ENCODE measurements at places on chromosomes 12 and 14.

- DNase-seq = no peak
These were observed 533.3 kb upstream of the MIS18BP1 start for GRCh38 chr14:45786266-45786665.

DNA sequence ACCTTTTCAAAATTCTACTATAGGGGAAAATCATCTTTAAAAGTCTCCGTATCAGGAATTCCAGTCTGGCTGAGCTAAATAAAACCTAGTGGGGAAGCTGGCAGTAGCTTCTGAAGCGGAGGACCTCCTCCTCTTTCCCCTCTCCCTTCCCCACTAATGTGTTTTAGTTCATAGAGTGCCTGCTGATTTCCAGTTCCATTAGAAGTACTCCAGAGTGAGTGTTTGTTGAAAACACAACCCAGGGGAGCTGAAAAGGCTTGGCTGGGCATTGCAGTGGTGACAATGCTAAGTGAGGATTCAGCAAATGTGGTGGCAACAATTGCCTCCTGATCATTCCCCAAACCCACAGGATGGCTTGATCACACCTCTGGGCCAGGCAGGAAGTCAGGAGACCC, 144.2 kb upstream of the FRMD6 start:
- DNase-seq = no peak

DNA sequence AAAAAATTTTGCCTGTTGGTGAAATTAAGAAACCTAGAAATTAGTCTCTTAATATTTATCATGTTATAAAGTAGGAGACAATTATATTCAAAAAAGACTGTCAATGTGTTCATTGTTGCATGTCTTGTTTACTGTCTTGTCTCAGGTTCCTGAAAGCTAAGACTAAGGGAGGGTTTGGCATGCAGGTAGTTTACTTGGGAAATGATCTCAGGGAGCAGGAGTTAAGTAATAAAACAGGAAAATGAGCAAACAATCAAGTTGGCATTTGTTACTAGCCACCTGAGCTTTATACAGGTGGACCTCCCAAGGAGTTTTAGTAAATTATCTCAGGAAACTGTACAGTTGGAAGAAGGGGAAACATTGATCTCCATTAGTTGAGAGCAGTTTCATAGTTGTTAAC, 188.0 kb upstream of the MDGA2 start:
- no peak for DNase-seq

- DNase-seq = no peak
These were observed 113.1 kb upstream of the OVCH1 start for GRCh38 chr12:29610473-29611170.

DNA sequence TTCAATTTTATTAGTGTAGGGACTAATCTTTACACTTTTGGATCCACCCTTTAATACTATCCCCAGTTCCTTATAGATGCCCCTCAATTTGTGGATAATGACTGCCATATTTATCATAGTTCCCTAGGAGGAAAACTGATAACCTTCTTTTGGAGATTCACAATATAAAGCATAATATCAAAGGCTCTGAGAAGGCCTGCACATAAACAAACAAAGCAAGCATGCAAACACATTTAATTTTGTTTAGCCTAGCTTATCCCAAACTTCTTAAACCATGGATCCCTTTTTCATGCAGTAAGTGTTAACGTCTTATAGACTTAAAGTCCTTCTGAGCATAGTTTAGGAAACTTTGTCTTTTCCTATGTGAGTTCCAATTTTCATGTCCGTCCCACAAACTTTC, 290.4 kb upstream of the TBX3 start:
- no peak for DNase-seq

GRCh38 chr14:76081642-76082041, 70.1 kb upstream of the GPATCH2L start:
- no peak for DNase-seq

- DNase-seq = peak; percentile 16
These were observed 17.0 kb downstream of the ZDHHC22 start for GRCh38 chr14:77124345-77125280.

GRCh38 chr12:75656648-75657047, 145.2 kb upstream of the KRR1 start:
- DNase-seq = peak; percentile 95

DNA sequence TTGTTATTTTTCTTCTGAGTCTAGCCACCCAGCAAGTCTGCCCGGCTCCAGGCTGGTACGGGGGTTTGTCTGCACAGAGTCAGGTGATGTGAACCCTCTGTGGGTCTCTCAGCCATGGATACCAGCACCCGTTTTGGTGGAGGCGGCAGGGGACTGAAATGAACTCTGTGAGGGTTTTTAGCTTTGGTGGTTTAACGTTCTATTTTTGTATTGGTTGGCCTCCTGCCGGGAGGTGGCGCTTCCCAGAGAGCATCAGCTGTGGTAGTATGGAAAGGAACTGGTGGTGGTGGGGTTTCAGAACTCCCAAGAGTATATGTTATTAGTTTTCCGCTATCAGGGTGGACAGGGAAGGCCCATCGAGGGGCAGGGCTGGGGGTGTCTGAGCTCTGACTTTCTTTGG, 5.3 kb upstream of the SERPINA4 start:
- no peak for DNase-seq

GRCh38 chr14:85824526-85824925, 294.6 kb downstream of the FLRT2 start:
- DNase-seq = no peak

GRCh38 chr14:34614638-34615037, 15.3 kb downstream of the SNX6 start:
- no peak for DNase-seq

DNA sequence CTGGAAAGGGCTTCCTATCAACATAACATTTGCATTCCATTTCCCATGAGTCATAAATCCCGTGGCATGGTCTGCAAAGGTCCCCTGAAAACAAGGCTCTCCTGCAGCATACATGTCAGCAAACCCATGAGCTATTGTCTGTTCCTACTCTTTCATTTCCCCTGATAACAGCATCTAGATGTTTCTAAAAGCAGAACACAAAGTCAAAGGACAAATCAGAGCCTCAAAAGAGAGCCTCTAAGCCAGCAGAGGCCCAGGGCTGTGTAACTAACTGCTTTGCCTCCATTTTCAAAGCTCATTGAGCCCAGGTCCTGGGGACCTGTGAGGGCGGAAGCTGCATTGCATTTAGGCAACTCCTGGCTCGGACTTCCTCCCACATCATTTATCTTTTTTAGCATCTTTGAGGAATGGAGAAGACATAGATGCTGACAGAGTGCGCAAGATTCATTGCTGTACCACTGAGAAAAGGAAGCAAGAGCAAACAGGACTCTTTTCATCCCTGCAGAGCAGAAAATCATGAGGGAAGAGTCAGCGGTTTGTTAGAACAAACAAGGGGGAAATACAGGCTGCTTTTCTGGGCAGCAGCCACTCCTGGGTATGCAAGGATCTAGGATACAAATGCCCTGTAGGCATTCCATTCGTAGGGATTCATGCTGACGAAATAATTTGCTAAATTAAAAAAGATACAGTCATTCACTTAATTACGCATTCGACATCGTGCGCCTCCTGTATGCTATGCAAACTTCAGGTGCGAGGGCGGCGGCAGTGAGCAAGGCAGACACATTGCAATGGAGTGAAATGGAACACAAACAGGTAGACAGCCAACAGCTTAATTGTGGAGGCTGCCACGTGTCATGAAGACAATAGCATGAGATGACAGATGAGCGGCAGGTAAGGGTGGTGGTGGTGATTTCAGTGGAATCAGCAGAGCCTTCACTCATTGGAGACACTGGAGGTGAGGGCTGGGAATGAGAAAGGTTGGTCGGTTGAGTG, 131.0 kb downstream of the TMEM132D start:
- DNase-seq = no peak

Measured in IMR-90 (cell line).